ENCODE measurements at places on chromosomes 6 and 20.

- DNase-seq: no peak
Measured at GRCh38 chr6:31865205-31866118, 2.8 kb upstream of the NEU1 start.

GRCh38 chr6:111551521-111552231 lies 54.0 kb downstream of the TRAF3IP2 start:
- peak; percentile 94 for DNase-seq

DNA sequence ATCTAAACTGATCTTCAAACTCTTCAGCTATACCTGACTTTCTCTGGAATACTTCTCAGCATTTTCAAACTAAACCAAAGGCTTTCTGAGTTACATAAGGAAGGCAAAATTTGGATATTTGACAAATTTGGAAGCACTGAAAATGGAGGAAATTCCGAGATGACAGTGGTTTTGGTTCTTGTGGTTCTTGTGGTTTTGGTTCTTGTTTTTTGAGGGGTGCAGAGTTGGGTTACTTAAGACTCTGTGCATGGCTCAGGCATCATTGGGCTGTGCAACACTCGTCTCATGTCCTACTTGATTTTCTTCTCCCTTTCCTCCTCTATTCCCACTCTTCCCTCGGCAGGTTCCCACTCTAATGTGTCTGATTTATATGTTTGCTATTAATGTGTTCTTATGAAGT lies 78.0 kb downstream of the SLC22A3 start:
- DNase-seq: no peak

DNA sequence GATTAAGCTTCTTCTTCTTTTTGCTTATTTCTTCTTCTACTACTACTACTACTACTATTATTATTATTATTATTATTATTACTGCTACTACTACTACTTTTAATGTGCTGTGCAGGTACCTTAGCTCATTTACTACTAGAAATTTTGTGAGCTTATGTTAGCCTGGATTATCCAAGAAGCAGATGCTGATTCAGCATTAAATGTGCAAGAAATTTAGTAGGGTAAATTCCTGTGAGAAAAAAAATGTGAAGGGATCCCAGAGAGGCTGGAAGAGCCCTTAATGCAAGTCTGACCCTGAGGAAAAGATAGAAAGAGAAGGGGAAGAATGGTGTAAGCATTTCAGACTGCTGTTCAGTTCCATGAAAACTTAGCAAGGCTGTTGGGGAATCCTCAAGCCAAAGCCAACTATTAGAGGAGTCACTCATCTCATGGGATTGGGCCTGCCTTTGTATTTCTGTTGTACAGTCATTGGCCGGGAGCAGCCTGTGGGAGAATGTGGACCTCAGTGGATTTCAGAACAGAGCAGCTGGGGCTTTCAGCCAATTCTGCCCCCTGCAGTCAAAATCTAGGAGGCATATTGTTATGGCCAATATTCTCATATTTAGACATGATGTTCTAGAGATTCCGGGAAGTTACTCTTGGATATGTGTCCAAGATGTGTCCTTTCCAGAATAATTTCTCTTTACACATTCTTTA lies 37.2 kb upstream of the TSPYL1 start:
- no peak for DNase-seq
